Neural crest cell (in vitro differentiated cells): ENCODE measurements at places on chromosomes 2 and 18.

DNA sequence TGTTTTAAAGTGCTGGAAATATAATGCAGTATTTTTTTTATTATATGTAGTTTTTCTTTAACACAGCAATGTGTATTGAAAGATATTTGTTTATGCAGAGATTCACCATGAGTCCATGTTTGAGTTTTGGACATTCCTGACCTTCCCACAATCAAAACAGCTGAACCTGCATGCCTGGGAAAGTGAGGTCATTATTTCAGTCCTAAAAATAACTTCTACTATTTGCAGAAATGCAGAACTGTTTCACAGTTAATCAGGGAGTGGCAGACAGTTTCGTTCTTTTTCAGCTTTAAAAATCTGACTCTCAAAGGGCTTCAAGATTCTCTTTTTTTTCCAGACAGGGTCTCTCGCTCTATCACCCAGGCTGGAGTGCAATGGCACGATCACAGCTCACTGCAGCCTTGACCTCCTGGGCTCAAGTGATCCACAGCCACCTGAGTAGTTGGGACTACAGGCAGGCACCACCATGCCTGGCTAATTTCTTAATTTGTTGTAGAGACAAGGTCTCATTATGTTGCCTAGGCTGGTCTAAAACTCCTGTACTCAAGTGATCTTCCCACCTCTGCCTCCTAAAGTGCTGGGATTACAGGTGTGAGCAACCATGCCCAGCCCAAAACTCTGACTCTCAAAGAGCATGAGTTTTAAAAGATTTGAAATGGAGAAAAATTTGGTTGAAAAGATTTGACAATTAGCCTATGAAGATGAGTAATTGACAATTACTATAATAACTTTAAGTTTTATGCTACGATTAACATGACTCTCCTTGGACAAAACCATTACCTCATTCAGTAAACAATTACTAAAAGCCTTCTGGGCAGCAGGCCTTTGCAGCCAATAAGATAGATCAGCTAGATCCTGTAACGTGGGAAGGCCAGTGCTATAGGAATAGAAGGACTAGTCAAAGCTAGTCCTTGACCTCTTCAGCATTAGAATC is 5.0 kb upstream of the MYL12B start:
- DNase-seq: no peak

GRCh38 chr2:237486819-237487448 is at the start of gene MLPH:
Gene MLPH (plus strand): TSS chr2:237487251. CDS start chr2:237493427, 6,176 bp downstream.
- DNase-seq: no peak

- DNase-seq: no peak
Observed at GRCh38 chr2:12110481-12110880, 364.0 kb downstream of the LPIN1 start.

DNA sequence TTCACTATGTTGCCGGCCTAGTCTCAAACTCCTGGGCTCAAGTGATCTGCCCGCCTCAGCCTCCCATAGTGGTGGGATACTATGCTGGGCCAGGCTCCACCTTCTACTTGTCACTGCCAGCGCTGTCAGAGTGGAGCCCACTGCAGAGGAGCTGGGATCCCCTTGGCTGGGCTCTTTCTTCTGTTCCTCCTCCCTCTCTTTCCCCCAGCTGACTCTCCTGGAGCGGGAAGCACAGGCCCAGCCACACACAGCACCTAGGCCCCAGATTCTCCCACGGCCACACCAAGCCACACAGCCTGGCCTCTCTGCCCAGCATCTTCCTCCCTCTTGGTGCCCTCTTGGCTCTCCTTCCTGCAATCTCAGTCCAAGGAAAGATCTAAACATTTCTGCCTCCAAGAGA is 3.7 kb upstream of the GAREM2 start:
- DNase-seq: no peak

DNA sequence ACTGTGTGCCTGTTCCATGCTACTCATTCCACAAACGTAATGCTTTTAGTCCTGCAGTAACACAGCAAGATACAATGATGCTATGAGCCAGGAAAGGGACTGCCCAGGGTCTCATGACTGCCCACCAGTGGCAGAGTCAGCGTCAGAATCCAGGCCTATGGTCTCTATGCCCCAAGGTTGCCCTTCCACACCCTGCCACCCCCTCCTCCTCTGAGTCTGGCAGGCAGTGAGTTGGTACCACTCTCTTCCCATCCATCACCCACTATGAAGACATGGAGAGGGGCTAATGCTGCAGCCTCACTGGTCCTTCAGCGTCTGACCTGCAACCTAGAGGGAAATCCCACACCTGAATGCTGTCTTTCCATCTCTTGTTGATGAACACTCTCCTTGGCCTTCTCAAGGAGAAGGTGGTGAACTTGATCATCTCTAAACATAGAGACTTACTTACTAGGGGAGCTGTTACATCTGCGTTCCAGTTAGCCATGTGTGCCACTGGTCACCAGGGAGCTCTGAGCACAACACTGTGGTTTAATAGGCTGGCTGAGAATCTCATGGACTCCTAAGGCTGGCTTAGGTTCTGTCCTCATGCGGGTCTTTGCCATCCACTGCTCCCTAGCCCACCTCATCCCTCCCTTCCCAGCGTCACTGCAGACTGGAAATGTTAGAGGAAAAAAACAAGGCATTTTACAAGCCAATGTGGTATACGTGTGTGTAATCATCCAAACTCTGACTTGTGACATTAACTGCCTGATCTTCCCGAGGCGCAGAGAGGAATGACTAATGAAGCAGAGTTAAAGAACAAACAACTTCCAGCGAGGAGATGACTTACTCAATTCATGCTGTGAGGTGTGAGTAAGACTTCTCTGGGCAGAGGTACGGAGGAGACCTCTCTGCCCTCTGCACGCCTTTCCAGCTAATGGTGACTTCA is 28.8 kb downstream of the STEAP3 start:
- DNase-seq: no peak

DNA sequence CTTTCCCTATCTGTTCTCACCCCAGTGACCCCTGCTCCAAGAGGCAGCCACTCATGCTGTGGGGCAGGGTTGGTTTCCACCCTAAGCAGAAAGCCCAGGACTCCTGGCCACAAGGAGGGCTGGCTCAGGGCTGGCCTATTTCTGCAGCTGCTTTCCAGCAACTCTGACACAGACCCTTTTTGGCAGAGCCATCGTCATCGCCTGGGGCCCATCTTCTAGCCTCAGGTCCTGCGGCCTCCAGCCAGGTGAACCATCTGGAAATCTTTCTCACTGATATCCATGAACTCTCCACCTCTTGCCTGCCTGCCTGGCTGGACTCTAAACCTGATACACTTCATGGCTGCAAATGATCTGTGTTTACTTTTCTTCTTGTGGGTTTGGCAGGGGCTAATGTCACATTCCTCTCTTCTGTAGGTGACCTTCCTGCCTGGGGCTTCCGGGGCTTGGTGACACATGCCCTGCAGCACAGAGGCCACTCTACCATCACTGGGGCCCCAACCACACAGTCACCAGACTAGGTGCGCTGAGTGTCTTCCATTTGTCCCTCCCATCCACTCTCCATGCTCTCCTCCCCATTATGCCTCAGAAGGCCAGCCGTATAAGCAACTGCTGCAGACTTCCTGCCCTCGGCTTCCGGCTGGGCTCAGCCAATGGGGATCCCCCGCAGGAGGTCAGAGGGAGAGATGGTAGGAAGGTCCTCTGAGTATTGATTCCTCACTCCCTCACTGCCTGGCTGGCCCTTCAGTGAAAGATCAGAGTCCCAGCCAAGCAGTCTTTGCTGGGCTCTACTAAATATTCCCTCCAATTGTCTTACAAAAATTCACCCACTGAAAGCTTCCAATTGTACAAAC is 9.7 kb upstream of the COPS8 start:
- DNase-seq: no peak

- DNase-seq: no peak
Observed at GRCh38 chr2:176833671-176834070, 378.9 kb upstream of the HNRNPA3 start.

DNA sequence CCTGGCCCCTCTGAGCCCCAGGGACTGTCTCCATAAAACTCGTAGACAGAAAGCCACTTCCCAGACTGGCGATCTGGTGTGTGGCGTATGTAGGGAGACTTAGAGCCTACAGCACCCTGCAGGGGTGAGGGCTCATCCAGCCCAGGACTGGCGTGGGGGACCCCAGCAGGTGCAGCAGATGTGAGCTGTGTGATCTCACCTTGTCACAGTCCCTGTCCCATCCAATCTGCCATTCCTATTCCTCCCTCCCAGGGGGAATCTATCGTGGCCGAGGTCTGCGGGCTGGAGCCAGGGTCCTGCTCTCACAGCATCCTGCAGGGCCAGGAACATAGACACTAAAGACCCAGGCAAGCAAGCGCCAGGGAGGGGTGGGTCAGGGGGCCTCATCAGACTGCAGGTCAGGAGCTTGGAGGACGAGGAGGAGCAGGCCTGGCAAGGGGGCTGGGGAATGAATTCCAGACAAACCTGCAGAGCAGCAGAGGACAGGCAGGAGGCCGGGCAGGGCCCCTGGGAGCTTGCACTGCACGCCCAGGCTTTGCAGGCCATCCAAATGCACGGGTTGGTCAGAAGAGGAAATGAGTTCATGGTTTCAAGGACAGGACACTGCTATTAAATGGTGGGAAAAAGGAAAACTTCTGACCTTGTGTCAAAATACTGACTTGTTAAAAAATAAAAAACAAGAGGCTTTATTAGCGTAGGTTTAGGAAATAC is 32.5 kb downstream of the HS6ST1 start:
- DNase-seq: no peak

DNA sequence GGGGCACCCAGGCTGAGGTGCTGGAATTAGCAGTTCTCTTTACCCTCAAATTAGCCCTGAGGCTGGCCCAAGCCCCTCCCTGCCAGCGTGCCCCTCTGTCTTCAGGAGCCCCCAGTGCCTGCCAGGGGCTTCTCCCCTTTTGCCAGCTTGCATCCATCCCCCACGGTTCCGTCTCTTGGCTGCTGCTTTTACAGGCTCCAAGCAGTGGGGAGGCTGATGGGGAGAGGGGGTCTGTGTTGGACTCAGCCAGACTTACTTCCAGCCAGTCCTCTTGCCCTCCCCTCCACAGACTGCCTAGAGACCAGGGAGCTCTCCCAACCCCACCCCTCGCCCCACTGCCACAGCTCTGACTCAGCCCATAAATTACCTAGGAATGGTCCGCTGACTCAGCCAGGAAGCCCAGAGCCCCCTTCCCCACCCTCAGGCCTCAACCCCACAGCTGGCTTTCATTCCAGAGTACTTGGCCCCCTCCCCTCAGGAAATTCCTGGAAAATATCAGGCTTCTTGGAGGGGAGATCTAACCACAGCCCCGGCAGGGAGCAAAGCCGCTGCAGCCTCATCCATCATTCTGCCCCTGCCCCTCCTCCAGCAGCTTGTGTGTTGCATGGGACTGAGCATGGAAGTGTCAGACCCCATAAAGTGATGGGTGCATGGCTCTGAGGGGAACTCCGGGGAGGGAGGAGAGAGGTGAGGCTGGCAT is 184.6 kb downstream of the ZFP36L2 start:
- DNase-seq: no peak

- no peak for DNase-seq
Observed at GRCh38 chr2:27288610-27289009, 6.4 kb downstream of the TRIM54 start.

DNA sequence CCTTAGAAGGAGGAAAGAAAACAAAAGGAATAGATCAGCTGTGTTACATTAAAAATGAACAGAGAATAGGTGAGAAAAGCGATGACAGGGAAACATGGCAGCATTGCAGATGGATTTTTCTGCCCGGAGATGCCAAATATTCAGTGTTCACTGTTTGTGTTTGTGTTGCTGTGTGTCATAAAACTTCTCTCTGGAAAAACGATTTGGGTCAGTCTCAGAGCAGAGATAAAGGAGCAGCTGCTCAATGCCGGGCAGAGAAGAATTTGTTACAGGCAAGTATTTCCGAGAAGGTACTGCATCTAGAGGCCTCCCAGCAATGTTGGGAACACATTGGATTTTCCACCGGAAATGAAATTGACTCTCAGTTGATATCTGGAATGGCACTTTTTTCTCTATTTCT is 156.4 kb upstream of the KLHL14 start:
- no peak for DNase-seq

DNA sequence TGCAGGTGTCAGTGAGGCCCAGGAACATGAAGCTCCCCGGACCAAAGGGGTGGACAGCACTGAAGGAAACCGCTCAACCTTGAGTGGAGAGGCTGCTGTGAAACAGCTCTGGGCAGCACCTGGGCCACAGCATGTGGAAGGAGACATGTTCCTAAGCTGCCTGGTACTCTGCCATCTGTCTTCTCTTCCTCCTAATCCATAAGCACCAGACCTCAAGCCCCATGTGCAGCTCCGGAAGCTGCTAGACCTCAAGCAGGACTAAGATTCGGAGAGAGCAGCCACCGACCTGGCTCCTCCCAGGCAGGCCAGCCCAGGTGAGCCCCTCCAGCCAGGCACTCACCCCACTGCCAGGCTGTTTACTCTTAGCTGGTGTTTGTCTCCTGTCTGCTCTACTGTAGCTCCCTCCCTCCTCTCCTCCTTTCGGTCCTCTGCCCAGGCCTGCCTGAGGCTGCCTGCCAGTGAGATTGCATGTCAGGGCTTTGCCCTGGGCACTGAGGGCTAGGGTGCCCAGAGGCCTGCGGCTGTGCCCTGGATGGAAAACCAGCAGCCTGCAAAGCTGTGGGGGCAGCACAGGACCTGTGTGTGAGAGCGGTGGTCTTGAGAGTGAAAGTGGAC is 53.7 kb downstream of the BCL11A start:
- no peak for DNase-seq

DNA sequence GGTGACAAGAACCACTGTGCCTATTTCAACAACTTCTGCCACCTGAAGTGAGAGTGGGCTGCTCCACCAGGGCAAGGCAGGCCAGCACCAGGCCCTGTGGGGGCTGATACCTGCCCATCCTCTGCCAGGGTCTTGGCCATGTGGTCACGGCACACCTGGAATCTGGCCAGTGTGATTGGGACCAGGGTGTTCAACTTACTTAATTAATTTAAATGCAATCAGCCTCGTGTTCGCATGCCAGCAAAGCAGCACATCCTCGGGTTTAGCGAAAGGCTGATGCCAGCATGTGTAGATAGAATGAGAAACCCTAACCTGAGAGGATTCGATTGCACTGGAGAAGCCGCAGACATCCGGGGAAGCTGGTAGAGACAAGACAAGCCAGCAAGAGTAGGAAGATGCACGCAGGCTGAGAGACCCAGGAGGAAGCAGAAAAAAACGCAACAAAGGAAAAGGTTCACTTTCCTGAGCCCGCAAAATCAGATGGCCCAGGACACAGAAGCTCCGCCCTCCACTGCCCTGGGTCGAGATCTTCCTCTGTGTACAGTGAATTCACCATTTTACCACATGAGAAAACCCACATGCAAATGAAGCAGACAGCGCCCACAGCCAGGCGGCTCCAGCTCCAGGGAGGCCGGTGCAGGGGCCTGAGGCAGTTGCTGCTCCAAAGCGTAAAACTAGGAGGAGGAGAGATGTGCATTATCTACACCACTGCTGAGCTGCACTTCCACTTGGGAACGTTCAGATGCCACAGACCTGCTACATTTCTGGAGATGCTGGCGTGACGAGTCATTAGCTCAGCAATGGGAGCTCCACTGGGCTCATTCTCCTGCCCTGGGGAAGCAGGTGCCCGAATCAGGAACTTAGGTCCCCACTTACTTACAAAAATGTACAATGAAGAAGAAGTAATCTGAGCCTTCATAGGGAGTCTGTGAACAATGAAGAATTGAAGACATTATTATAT is 92.1 kb downstream of the TMEM18 start:
- no peak for DNase-seq

DNA sequence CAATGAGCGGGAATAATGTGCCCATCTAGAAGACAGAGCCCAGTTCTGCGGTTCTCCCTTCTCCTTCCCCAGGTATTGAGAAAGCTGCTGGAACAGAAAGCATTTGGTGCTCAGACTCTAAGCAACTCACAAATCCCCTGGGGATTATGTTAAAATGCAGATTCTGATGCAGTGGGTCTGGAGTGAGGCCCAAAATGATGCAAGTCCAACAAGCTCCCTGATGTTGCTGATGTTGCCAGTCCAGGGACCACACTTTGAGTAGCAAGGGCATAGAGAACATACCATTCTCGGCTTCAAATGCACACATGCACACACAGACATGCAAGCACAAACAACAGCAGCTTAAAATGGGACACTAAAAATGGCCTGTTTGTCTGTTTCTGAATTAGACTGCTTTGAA is 274.8 kb upstream of the NCKAP5 start:
- DNase-seq: no peak
